ENCODE measurements at places on chromosomes 5 and 9.

DNA sequence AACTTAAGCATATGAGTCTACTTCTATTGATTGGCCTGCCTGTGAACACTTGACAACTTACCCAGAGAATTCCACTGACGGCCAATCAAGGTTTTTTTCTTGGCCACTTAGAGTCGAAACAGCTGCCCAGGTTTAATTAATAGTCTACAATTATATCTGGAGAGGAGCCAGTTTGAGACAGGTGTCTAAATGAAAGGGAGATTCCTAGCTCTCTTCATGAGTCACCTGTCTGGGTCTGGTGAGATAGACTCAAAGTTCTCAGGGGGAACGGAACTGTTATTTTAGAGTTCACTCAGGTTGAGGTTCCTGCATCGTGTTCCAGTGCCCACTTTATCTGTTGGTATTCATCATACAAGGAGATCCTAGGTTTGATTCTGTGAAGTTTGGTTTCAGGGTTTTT is 111.0 kb downstream of the CD180 start:
- no peak for DNase-seq

- no peak for DNase-seq
These were observed 53.7 kb downstream of the TMOD1 start for GRCh38 chr9:97555164-97555563.

- DNase-seq = no peak
These were observed 72.4 kb upstream of the RAPGEF1 start for GRCh38 chr9:131812116-131812790.

- no peak for DNase-seq
These were observed 1573.4 kb downstream of the EFNA5 start for GRCh38 chr5:106097340-106097739.

- DNase-seq = no peak
These were observed 18.9 kb upstream of the ANKRD55 start for GRCh38 chr5:56251918-56252553.

DNA sequence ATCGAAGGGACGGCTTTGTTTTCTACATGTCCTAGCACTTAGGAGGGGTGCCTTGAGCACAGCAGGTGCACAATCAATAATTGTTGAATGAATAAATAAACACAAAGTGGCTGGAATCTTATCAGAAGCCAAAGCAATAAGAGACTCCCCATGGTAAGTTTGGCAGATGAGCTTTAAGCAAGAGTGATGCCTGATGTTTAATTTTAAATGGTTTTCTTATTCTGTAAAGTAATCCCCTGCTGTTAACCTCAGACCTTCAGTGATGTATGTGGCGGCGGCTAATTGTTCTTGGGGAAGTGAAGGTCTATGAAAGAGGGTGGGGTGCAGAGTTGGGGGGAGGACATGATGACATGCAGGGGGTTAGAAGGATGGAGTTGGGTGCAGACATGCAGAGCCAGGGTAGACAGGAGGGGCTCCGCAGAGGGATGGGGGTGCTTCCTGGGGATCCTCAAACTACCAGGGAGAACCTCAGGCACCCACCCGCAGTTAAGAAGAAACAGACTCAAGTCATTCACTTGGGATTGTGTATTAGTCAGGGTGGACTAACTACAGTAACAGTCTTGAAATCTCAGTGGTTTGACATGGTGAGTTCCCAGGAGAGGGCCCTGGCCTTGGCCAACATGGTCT is 65.7 kb upstream of the SHB start:
- no peak for DNase-seq
